Fibroblast of skin of scalp (primary cell): ENCODE measurements at places on chromosomes 12 and 14.

GRCh38 chr12:102799229-102799628, 117.8 kb downstream of the PAH start:
- no peak for DNase-seq

GRCh38 chr14:64266239-64266638, 27.9 kb downstream of the ESR2 start:
- peak; percentile 64 for DNase-seq

DNA sequence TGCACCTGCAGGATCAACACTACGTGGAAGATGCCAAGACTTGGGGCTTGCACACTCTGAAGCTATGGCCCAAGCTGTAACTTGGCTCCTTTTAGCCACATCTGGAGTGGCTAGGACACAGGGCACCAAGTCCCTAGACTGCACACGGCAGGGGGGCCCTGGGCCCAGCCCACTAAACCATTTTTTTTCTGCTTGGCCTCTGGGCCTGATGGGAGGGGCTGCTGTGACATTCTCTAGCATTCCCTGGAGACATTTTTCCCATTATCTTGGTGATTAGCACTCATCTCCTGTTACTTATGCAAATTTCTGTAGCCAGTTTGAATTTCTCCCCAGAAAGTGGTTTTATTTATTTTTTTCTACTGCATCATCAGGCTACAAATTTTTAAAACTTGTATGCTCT, 1080.7 kb downstream of the LRFN5 start:
- no peak for DNase-seq

DNA sequence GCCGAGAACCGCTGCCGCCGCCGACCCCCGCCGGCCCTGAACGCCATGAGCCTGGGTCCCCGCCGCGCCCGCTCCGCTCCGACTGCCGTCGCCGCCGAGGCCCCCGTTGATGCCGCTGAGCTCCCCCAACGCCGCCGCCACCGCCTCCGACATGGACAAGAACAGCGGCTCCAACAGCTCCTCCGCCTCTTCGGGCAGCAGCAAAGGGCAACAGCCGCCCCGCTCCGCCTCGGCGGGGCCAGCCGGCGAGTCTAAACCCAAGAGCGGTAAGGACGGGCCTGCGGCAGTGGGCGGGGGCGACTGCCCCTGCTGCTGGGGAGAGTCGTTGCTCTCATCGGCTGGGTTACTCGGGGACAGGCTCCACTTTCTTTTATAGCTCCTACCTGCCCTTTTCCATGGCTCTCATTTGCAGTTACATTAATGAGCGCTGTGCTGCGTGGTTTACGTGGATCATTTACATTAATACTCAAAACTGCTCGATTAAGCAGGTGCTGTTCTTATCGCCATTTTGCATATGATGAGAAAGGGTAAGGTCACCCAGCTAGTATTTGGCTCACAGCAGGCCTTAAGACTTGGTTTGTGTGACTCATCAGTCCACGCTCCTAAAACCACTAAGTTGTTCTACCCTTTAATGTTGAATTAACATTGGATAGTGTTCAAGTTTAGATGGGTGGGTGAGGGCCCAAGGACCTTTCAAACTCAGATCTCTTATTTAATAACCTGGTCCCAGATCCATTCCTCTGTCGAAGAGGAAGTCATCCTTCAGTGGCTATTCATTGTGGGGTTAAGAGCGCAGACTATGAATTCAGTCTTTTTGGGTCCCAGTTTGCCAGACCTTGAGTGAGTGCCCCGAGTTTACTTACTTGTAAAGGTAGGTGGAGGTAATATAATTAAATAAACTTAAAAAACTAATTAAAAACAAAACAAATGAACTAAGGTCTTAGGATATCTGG, 823 bp downstream of the RNF10 start:
- DNase-seq = peak; percentile 70

- DNase-seq = peak; percentile 32
These were observed 885 bp upstream of the PALS1 start for GRCh38 chr14:67240168-67240932.

GRCh38 chr12:133058203-133059113, 21.1 kb downstream of the ZNF84 start:
- DNase-seq = no peak

DNA sequence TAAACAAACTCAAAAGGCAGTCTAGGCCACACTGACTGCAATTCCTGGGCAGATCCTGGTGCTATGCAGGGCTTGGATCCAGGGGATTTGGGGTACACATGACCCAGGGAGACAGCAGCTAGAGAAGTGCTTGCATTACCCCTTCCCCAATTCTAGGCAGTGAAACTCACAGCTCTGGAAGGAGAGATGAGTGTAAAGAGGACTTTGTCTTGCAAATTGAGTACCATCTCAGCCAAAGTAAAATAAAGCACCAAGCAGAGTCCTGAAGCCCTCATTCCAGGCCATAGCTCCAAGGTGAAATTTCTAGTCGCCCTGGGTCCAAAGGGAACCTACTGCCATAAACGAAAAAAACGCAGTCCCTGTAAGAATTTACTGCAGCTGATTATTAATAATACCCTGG, 644.9 kb upstream of the FLRT2 start:
- DNase-seq = no peak

DNA sequence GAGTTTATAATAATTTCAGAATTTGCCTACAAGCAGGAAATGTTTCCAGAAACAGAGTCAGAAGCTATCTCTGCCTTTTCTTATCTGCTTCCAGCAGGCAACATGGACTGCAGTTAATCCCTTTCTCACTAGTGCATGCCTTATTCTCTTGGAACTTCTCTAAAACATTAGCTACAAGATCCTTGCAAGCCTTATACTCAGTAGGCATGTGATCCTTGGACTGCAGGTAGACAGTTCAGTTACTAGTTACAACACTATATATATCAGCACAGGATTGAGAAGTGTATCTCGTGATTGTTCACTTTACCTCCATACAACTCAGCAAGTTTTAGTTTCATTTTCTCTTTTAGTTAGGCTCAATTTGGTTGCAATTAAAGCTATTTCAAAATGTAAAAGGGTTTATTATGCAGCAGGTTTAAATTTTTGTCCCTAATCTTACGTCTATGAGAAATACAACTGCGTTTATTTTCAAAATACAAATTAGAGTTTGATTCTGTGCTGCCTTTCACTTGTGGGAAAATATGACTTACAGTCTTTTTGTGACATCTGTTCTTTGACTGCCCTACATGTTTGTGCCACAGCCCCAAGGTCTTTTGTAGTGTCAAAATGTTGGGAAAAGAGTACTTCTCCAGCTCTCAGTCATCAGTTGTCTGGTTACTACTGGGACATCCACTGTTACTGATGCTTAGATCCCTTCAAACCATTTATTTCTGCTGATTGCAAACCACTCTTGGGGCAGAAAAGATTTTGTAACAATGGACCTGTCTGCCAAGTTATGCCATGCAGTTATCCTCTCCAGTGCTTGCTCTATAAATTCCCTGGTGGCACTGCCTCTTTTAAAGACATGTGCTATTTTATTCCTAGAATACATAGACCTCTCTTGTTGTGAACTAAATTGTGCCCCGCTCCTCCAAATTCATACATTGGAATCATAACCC, 709.0 kb upstream of the FOXG1 start:
- DNase-seq = no peak

GRCh38 chr12:109617491-109617890, 43.9 kb downstream of the MVK start:
- no peak for DNase-seq

- DNase-seq = no peak
These were observed 23.4 kb downstream of the KIF26A start for GRCh38 chr14:104161602-104162367.

DNA sequence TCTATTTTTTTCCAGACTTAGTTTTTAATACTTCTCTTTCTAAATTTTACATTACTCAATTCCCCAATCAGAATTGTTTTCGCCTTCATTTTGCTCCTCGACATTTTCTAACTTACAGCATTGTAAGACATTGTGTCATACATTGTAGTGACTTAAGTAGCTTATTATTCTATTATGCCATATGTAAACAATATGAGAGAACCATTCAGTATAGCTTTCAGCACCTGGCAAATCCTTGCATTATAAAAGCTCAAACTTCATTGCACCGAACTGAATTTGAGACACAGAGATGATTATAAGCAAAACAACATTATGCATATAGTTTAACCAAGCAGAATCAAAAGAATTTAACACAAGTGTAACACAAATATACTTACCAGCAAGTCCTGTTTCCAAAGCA, 46.8 kb downstream of the EXOC5 start:
- DNase-seq = no peak

- no peak for DNase-seq
These were observed 146.8 kb downstream of the SLC2A13 start for GRCh38 chr12:39959031-39959430.

DNA sequence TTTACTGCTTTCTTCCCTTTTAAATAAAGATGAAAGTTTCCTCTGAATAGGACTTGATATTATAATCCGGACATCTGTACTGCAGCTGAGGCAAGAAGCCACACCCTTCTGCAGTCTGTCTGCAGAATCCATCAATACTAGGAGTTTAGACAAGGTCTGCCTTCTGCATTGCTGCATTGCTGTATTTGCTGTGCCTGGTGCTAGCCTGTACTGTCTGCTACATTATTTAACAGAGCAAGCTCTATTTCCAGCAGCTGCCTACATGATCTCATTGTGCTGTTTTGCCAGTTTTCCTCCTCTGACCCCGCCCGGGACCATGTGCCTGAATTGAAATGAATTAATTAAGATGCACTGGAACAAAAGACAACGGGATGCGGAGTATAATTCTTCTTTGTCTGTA, 1.7 kb downstream of the TUBA1A start:
- DNase-seq = peak; percentile 54

DNA sequence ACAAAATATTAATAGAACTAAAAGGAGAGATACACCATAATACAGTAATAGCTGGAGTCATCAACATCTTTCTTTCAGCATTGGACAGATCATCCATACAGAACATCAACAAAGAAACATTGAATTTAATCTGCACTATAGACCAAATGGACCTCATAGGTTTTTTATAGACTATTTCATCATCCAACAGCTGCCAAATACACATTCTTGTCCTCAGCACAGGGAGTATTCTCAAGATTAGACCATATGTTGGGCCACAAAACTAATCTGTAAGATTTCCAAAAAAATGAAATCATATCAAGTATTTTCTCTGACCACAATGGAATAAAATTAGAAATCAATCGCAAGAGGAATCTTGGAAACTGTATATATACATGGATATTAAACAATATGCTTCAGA, 86.9 kb downstream of the FSCB start:
- no peak for DNase-seq

DNA sequence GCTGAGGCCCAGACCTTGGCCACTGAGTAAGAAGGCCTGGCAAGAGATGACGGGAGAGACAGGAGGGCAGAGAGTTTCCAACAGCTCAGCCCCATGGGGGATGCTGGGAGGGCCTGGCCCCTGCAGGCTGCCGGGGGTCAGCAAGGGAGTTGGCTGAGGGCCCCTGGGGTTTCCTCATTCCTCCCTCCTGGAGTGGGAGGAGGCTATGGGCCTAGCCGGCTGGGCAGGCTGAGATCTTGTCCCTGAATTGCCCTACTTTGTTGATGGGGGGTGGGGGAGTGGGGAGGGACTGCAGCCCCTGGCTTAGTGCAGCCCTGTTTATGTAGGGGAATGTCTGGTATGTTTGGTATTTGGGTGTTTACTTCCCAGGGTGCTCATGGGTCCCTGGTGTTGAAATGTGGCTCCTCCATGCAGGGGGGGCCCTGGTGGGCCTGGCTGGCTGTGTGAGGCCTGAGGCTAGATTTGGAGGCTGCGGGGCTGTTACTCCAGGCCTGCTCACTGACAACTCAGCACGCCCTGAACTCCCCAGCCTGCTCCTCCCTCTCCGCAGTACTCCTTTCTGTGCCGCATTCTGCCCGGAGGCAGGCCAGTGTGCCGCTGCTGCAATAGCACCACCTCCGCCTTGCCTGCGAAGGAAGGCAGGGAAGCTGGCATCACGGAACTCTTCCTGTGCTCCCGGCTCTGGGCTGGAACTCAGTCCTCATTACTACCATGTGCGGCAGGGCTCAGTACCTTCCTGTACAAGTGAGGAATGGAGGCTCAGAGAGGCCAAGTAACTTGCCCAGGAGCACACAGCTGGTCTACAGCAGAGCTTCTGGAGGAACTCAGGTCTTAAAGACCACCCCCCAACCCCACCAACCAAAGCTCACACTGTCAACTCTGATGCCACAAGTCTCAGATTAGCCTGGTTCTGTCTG, 25.3 kb downstream of the JDP2 start:
- peak; percentile 98 for DNase-seq

- no peak for DNase-seq
These were observed 597 bp downstream of the SOAT2 start for GRCh38 chr12:53103860-53104305.

DNA sequence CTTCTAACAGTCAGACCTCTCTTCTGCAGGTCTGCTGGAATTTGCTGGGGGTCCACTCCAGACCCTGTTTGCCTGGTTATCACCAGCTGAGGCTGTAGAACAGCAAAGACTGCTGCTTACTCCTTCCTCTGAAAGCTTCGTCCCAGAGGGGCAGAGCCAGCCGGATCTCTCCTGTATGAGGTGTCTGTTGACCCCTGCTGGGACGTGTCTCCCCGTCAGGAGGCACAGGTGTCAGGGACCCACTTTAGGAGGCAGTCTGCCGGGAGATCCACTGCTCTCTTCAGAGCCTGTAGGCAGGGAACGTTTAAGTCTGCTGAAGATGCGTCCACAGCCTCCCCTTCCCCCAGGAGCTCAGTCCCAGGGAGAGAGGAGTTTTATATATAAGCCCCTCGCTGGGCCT, 125.1 kb downstream of the SOX5 start:
- no peak for DNase-seq

GRCh38 chr12:32155961-32156529, 49.4 kb downstream of the BICD1 start:
- no peak for DNase-seq
